ENCODE measurements at places on chromosomes 7 and 10.

DNA sequence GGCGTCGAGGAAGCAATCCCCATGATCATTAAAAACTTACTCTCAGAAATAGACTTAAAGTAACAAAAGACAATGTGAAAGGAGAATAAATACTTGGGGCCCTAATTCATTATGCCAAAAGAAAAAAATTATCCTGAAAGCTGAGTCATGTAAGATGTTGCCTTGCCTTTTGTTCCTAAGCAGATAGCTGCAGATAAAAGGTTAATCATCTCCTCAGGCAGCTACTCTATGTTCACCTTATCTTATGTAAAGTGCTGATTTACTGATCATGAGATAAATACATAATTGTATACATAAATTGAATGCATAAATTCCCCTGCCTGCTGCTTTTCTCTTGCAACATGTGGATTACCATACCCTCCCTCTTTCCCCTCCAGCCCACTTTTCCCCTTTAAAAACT lies 28.1 kb upstream of the CREB3L2 start:
- no peak for DNase-seq

DNA sequence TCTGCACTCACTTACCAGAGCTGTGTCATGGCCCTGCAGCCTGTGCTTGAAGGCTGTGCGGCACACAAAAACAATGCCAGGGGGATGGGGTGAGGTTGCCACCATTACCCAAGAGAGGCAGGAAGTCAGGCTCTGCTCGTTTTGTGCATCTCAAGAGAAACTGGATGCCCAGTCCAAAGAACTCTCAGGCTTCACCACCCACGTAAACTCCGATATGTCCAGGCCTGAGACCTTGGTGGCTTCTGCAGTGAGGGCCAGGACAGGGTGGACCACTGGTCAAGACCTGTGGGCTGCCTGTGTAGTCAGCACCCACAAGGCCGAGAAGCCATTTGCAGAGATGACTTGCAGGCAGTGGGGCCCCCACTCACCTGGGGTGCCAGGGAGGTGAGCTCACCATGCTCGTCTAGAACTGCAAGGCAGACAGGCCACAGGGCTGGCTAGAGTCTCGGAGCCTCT lies 54.7 kb upstream of the EBF3 start:
- DNase-seq = no peak

- DNase-seq = peak; percentile 68
These were observed 491.1 kb upstream of the ZMIZ1 start for GRCh38 chr10:78577712-78578111.

DNA sequence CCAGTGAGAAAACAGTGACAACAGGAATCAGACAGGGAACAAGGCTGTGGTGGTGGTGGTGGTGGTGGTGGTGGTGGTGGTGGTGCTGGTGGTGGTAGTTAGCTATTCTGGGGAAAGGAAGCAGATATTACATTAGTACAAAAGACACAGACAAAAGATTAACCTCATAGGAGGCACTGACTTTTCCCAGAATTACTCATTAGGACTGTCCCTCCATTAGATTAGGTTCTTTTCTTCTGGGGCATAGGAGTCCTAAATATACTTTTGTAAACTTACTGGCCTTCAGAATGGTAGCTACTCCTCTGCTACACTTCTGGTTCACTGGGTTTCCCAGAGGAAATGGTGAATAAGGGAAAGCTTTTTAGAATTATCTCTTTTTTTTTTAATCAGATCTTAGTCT lies 156.6 kb upstream of the SEMA3D start:
- DNase-seq = no peak

GRCh38 chr10:129417870-129418269 lies 49.2 kb upstream of the MGMT start:
- no peak for DNase-seq

- no peak for DNase-seq
These were observed 10.3 kb upstream of the INSIG1 start for GRCh38 chr7:155287284-155287935.

GRCh38 chr7:100371561-100372171 lies 1.6 kb upstream of the PILRA start:
- DNase-seq = no peak

- no peak for DNase-seq
These were observed 24.6 kb upstream of the SH2D4B start for GRCh38 chr10:80513106-80513505.

DNA sequence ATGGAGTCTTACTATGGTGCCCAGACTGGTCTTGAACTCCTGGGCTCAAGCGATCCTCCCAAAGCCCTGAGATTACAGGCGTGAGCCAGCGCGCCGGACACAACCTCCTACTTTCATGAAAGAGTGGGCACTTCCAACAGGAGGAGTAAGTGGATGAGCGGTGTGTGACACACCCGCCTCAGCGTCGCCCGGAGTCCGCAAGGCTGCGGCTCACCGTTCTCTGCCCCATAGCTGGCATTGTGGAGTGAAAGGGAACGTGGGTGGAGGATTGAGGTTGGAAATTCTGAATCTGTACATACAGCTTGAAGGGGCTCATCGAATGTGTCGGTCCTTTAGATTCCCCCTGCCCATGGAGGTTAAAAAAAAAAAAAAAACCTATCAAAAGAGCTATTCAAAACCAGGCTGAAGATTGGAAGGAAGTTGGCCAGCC lies 524 bp upstream of the PRXL2A start:
- DNase-seq = no peak

DNA sequence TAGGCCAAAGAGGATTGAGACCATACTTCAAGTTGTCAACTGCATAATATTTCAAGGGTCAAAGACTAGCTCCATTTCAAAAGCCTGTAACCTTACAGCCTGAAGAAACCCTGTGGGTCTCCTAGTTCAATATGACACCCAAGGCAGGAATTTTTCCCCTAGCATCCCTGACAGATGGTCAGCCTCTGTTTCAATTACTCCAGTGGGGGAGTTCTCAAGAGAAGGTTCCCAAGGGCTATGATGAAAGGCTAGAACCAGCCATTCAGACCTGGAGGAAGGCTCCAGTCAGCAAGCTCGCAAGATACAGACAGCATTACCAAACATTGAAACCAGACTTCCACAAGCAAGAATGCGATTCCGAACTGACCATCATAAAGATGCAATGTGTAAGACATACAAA lies 1.6 kb downstream of the HTR7 start:
- DNase-seq = no peak

DNA sequence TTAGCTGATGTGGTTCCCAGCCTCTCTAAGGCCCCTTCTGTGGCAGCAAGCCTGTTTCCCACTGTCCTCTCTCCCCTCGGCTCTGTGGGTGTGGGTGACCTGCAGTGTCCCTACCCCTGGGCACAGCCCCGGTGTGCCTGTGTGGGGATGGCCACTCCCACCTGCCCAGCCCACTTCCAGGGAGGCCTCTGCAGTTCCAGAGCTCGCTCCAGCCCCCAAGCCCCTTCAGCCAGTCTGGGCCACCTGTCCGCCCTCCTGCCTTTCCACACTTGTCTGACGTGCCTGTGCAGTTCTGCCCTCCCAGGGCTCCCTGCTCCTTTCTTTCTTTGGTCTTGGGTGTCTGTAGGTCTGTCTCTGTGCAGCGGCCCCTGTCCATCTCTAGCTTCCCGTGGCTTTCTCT lies 127.0 kb upstream of the PPIF start:
- DNase-seq = no peak

- no peak for DNase-seq
These were observed 68.7 kb downstream of the LRRC17 start for GRCh38 chr7:102981451-102981850.

- peak; percentile 100 for DNase-seq
These were observed 50.6 kb upstream of the ITGB1 start for GRCh38 chr10:33008499-33009243.

- no peak for DNase-seq
These were observed 47.8 kb upstream of the FIGNL1 start for GRCh38 chr7:50497968-50498367.

DNA sequence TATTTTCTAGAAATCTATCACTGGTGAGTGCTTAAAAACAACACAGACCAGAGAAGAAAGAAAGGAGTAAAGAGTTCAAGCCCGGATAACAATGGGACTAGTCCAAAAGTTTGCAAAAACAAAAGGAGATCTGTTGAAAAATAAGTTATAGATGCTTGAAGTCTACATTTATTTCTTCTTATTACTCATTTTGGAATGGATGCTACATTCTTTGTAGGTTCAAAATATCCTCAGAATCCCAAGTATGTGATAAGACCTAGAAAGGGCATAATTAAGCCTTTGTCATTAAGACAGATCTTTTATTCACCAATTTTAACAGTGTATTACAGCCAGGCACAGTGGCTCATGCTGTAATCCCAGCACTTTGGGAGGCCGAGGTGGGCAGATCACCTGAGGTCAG lies 42.7 kb upstream of the ITGB8 start:
- no peak for DNase-seq

DNA sequence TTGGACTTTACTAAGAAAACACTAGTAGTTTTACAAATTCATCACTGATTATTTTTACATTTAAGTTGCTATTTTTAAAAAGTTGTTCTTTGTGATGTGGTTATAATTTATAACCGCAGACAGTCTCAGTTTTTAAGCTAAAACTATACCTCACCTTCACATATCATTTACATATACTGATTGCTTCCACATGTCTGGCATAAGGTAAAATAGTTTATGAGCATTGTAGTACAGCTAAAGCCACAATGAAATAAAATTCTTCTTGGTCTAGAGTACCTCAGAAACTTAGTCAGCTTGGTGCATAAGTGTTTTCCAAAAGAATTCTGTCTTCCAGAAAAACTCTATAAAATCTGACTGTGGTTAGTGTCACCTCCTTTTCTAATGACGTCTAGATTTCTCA lies 13.0 kb downstream of the SEMA3A start:
- DNase-seq = no peak

- no peak for DNase-seq
These were observed 722.3 kb downstream of the KCNMA1 start for GRCh38 chr10:76915316-76915715.

GRCh38 chr10:20879136-20879535 lies 18.0 kb downstream of the NEBL start:
- DNase-seq = peak; percentile 73

GRCh38 chr10:24349379-24350001 lies 140.6 kb downstream of the KIAA1217 start:
- peak; percentile 87 for DNase-seq

GRCh38 chr7:1466524-1467271 lies 7.4 kb upstream of the MICALL2 start:
- DNase-seq = peak; percentile 29

GRCh38 chr10:45811075-45811474 lies 36.2 kb downstream of the AGAP4 start:
- DNase-seq = no peak

- DNase-seq = no peak
These were observed 14.9 kb downstream of the SMURF1 start for GRCh38 chr7:99129001-99129400.

- no peak for DNase-seq
These were observed 336.8 kb downstream of the ARL4A start for GRCh38 chr7:13024121-13024674.

DNA sequence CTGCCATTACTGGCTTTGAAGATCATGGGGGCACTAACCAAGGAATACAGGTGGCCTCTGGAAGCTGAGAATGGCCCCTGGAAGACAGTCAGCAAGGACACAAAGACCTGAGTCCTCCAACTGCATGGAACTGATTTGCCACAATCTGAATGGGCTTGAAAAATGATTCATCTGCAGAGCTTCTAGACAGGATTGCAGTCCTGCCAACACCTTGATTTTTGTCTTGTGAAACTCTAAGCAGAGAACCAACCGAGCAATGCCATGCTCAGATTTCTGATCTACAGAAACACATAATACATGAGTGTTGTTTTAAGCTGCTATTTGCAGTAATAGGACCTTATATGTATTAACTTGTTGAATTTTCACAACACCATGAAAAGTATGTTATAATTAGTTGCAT lies 66.1 kb upstream of the SLC13A1 start:
- no peak for DNase-seq

- DNase-seq = no peak
These were observed 217.4 kb upstream of the PPP2R2D start for GRCh38 chr10:131683281-131683861.

DNA sequence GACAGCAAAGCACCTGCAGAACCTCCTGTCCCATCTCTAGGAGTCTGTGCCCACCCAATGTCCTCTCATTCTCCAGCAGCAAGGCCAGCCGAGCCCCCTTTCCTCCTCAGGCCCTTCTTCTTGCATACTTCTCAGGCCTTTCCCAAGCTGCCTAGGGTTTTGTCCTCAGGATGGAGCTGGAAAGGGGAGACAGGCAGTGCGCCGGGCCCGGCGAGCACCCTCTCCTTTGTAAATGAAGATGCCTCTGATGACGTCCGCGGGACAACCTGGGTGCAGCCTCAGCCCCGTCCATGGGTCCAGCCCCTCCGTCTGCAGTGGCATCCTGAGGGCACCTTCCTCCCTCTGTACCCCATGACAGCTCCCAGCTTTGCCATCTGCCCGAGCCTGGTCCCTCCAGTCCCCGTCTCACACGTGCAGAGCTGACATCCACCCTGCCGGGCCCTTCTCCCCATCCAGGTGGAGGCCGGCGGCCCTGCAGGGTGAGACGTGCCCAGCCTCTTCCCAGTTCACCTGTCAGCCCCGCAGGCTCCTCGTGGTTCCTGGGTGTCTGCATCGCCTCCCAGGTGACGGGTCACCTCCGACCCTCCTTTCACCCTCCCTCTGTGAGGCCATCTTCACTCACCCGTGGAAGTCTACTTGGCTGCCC lies 36.4 kb downstream of the JAKMIP3 start:
- no peak for DNase-seq

GRCh38 chr7:149369497-149369896 lies 91.4 kb downstream of the ZNF777 start:
- DNase-seq = peak; percentile 87

GRCh38 chr10:75083972-75084833 lies 27.3 kb upstream of the SAMD8 start:
- DNase-seq = no peak

DNA sequence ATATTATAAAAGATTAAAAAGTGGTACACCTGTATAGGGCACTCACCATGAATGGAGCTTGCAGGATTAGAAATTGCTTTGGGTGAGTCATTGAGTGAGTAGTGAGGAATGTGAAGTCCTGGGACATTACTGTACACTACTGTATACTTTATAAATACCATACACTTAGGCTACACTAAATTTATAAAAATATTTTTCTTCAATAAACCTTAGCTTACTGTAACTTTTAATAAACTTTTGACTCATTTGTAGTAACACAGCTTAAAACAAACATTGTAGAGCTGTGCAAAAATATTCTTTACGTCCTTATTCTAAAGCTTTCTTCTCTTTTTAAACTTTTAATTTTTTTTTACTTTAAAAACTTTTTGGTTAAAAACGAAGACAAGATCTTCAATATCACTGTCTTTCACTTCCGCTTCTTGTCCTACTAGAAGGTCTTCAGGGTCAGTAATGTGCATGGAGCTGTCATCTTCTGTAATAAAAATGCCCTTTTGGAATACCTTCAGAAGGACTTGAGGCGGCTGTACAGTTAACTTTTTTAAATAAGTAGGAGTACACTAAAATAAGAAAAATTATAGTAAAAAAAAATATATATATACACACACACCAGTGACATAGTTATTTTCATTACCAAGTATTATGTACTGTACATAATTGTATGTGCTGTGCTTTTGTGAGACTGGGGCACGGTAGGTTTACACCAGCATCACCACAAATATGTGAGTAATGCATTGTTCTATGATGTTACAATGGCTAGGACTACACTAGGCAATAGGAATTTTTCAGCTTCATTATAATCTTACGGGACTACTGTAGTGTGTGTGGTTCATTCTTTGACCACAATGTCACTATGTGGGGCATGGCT lies 3.5 kb downstream of the STK31 start:
- peak; percentile 88 for DNase-seq

GRCh38 chr10:84217746-84218145 lies 7.6 kb downstream of the LRIT2 start:
- no peak for DNase-seq
